Hindlimb muscle (tissue), 1 donor: ENCODE measurements at places on chromosomes 4 and X.

GRCh38 chrX:21963269-21963668 is 22.8 kb downstream of the SMS start:
- DNase-seq = peak; percentile 32

- DNase-seq = no peak
Measured at GRCh38 chrX:38474543-38474942, 86.8 kb upstream of the TSPAN7 start.

GRCh38 chr4:113565702-113566012 is 195.9 kb downstream of the CAMK2D start:
- no peak for DNase-seq

DNA sequence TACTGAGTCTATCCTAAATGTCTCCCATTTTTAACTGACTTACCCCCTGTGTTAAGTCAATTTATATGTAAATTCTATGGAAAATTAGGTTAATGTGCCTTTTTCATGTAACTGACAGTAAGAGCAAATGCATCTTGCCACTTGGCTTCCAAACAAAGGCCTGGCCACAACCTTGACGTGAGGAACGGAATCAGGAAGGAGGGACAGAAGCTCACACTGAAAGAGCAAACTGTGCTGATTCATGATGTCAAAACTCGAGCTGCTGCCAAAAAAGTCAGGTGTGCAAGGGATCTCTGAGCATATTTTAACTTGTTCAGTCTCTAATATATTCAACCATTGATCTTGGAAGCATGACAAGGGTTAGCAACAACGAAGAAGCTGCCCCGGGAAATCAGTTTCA is 35.8 kb downstream of the GPM6A start:
- no peak for DNase-seq

DNA sequence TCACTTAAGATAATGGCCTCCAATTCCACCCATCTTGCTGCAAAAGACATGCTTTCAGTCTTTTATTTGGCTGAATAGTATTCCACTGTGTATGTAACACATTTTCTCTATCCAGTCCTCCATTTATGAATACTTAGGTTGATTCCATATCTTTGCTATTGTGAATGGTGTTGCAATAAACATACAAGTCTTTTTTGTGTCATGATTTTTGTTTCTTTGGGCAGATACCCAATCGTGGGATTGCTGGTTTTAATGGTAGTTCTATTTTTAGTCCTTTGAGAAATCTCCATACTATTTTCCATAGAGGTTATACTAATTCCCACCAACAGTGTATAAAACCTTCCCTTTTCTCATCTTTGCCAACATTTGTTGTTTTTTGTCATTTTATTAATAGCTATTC is 180.9 kb downstream of the SMIM20 start:
- no peak for DNase-seq

GRCh38 chr4:113471146-113471860 is 290.2 kb downstream of the CAMK2D start:
- no peak for DNase-seq

- peak; percentile 54 for DNase-seq
Measured at GRCh38 chrX:13101441-13102139, 57.2 kb upstream of the FAM9C start.

- DNase-seq = no peak
Measured at GRCh38 chrX:132576939-132577338, 88.1 kb upstream of the MBNL3 start.

- DNase-seq = no peak
Measured at GRCh38 chr4:168197926-168198325, 105.6 kb downstream of the ANXA10 start.

- no peak for DNase-seq
Measured at GRCh38 chr4:25021216-25021615, 9.5 kb downstream of the LGI2 start.

GRCh38 chrX:41541386-41541785 is 94.2 kb downstream of the NYX start:
- DNase-seq = no peak

DNA sequence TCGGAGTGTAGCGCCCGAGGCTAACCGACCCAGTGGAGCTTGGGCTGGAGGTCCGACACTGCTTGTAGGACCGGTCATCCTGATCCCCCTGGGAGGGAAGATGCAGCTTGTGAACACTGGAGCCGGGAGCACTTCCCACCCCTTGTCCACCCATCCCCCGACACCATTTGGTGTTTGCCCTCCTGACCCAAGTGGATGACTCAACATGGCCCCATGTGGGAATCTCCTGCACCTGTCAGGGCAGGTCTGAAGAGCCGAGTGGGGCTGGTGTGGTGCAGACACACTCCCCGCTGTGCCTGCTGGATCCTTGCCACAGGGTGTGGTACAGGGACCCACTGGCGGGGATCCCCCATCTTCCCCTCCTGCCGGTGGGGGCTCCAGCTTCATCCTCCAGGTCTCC is 90.0 kb upstream of the AFAP1 start:
- no peak for DNase-seq

GRCh38 chr4:6639137-6639680 is 1.3 kb upstream of the MRFAP1 start:
- no peak for DNase-seq

DNA sequence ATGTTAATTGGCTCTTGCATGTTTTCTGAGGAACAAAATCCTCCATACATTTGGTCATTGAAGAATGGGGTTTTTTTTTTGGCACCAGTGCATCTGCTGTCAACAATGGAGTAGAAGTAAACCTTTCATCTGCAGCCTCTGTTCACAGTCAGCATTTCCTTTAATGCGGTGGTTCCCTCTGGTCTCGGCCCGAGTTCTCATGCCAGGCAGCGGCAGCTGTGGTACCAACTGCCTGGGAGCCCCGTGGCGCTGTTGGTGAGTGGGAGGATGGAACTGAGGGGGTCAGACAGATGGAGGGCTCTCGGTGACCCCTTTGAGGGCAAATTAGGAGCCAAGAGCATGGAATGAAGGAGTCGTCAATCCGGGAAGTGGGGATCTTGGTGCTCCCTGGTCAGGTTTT is 114.7 kb downstream of the AFF1 start:
- DNase-seq = no peak

GRCh38 chr4:40721730-40722171 is 28.0 kb upstream of the NSUN7 start:
- no peak for DNase-seq

- no peak for DNase-seq
Measured at GRCh38 chr4:120491481-120491880, 424.8 kb upstream of the MAD2L1 start.

- DNase-seq = no peak
Measured at GRCh38 chr4:153223930-153224329, 19.7 kb downstream of the TRIM2 start.

DNA sequence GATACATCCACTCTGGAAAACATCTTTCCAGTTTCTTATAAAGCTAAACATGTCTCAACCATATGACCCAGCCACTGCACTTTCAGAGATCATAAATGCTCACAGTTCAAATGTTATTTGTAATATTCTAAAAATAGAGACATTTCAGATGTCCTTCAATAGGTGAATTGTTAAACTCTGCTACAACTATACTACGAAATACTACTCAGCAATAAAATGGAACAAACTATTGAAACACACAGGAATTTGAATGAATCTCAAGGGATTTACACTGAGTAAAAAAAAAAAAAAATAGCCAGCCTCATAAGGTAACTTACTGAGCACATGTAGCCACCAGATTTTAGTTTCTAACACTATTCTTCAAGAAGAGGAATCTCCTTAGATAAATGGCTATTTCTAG is 253.9 kb downstream of the PCDH18 start:
- DNase-seq = no peak

- no peak for DNase-seq
Measured at GRCh38 chr4:89110541-89110985, 770 bp upstream of the TIGD2 start.

DNA sequence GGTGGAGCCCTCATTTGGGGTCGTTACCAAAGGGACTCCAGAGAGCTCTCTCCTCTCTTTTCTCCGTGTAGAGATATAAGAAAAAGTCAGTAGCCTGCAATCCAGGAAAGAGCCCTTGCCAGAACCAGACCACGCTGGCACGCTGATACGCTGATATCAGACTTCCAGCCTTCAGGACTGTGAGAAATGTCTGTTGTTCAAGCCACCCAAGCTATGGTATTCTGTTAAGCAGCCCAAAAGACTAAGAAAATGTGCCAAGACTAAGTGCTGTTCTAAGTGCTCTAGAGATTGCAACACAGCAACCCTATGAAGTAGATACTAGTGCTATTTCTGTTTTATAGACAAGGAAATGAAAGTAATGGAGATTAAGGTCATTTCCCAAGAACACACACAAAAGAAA is 205.7 kb downstream of the CAMK2D start:
- DNase-seq = no peak

DNA sequence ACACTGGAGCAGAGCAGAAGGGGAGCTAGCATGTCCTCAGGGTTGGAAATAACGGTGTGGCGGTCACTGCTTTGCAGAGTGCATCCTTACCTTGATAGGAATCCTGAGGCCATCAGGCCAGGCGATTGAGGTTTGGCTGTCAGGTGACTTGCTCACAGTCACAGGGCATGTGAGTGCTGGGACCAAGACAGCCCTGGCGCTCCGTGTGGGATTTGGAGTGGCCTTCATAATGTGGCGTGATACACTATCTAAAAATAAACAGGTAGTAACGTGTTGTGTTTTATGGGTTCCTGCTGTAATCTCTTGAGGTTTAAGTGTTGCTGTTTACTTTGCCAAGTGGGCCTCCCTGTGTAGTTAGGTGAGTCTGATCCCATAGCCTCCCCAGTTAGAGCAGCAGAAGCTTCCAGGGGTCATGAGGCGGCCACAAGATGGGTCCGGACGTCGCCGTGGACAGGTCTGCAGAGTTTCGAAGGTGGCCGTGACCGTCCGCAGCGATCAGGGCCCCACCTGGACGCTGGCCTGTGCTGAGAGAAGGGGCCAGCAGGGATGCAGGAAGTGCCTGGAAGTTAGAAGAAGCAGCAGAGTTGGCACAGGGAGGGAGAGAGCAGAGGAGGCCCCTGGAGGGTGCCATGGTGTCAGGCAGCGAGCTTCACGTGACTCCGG is 27.7 kb downstream of the RGS12 start:
- DNase-seq = no peak
